Left kidney (tissue), 8 donors: ENCODE measurements at places on chromosomes 11 and 22.

DNA sequence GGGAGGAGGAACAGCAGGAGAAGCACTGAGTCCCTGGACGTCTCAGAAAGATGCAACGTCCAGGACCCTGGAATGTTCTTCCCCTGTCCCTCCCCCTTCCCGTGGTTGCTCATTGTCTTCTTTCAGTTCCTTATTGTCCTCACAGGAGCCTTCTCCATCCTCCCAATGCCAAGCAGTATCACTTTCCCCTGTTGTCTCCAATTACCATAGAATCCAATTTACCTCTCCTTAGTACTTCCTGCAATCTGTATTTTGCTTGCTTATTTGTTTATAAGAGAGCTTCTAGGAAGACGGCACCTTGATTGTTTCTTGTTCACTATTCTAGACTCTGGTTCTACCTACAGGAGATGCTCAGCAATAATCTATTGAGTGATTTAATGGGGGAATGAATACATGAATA lies 1273.7 kb downstream of the LRRC4C start:
- DNase-seq = no peak

GRCh38 chr22:22479999-22480532 lies 28.5 kb downstream of the ZNF280B start:
- DNase-seq = no peak

DNA sequence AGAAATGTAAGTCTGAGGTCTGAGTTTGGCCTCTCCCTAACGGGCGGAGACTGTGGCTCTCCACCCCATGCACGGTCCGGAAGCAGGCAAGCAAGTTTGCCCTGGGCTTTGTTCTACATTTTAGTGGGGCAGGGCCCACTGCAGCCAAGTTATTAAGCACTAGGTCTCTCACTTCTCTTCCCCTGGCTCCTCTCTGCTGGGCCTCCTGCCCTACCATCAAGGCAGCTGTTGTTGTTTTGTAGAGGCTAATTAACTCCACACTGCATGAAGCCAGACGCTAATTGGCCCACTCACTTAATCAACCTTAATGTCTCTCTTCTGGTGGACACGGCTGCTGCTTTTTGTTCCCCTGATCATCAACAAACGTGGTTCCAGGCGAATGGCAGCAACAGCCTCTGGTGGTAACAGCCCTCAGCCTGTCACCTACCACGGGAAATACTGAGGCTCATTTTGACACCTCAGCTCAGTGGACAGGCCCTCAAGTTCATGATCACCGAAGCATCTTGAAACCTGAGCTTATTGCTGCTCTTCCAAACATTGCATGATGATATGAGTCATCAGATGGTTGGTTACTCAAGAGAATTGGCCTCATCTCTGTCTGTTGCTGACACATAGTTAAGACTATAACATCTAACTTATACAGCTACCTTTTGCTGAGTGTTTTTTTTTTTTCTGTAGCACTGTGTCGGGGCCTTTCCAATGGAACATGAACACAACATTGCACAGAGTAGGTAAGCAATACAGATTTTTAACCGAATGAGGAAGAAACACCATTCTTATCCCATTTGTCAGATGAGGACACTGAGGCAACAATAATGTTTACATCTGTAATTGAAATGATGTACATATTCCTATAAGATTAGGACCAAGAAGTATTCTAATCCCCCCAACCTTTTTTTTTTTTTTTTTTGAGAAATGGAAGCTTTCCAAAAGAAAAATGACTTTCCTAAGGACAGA lies 20.8 kb upstream of the LMO2 start:
- no peak for DNase-seq

DNA sequence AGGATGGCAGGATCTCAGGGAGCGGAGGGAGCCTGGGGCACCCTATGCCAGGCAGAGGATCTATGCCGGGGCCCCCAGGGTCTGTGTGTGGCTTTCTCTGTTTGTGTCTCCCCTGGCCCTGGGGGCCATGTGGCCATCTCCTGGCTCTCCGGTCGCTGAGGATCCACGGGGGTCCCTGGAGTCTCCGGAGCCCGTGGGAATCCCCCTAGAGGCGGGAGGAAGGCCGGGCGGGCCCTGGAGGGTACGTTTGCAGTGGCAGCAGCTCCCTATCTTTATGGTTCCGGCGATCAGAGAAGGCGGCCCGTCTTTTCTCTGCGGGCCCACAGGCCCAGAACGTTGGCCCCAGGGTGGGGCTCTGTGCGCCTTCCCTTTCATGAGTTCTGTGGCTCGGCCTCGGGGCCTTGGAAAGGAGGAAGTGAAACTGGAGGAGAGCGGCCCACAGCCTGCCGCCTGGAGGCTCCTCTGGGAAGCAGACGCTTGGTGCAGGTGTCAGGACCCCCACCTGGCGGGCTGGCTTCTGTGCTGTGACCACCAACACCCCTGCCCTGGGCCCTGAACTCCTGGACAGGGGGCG lies 82.1 kb downstream of the KCNQ1 start:
- no peak for DNase-seq

DNA sequence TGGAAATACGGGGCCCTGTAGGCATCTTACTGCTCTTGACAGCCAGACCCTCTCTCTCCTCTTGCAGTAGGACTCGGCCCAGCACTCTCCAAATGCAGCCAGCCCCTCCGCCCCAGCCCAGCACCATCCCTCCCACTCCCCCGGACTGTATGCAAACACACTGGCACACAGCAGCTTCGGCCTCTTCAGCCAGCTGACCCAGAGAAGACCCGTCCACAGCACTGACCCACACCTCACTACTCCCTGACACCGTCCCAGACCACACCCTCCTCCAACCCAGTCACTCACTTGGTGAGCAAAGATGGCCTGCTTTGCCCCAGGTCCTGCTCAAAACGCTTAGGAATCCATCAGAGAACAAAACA lies 164.6 kb downstream of the IGLL1 start:
- DNase-seq = no peak

- DNase-seq = no peak
Measured at GRCh38 chr11:15216678-15217077, 102.0 kb downstream of the INSC start.

DNA sequence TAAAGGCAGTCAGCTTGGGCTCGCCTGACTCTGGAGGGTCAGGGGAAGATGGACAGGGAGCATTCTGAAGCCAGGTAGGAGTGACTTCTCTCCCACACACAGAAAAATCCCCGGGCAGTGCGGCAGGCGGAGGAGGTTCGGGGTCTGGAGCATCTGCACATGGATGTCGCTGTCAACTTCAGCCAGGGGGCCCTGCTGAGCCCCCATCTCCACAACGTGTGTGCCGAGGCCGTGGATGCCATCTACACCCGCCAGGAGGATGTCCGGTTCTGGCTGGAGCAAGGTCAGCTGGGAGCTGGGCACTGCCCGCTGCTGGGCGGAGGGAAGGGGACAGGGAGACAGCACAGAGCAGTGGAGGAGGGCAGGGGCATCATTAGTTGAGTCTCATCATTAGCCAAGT lies 13.2 kb upstream of the POU2F3 start:
- no peak for DNase-seq

DNA sequence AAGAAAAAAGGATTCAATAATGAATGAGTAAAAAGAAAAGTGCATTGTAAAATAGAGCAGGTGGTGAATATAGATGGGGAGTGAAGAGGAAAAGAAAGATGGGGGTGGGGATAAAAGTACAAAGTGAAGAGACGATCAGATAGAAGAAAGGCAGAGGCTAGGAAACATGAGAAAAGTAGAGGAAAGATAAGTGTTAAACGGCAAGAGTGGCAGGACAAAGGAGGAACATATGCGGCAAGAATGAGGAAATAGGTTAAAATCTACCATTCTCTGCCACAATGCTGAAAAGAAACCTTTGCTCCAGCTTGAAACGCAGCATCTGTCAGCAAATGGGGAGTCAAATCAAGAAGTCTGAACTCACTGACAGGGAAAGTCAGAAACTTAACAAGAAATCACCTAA lies 6.8 kb downstream of the FUT4 start:
- DNase-seq = no peak

DNA sequence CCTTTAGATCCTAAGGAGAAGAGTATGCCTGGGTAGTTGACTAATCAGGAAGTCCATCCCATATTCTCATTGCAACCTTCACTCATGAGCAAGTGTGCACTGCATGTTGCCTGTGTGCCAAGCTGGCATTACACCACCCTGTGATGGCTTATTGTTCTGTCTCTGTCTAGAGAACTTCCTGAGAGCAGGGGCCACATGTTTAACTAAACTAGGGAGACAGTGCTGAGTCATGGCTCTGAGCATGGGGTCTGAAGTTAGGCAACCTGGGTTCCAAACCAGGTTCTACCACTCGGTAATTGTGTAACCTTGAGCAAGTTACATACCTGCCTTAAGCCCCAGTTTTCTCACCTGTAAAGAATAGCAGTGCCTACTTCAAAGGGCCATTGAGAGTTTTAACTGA lies 39.6 kb downstream of the CSNK2A3 start:
- no peak for DNase-seq

DNA sequence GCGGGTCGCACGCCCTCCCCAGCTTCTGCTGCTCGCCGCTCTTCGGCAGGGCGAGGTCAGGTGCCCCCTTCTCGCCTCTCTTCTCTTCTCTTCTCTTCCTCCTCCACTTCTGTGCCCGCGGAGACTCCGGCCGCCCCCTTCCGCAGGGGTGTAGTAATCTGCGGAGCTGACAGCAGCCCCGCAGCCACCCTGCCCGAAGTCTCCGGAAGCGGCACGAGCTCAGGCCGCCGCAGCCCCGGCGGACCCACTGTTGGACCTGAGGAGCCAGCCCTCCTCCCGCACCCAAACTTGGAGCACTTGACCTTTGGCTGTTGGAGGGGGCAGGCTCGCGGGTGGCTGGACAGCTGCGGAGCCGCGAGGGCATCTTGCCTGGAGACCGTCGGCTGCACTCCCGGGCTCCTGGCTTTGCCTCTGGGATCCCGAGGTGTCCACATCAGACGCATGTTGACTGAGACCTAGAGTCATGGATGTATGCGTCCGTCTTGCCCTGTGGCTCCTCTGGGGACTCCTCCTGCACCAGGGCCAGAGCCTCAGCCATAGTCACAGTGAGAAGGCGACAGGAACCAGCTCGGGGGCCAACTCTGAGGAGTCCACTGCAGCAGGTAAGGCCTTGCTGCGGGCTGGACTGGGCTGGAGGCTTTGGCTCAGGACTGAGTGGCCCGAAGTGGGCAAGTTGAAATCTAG lies 486 bp downstream of the STIM1 start:
- no peak for DNase-seq

DNA sequence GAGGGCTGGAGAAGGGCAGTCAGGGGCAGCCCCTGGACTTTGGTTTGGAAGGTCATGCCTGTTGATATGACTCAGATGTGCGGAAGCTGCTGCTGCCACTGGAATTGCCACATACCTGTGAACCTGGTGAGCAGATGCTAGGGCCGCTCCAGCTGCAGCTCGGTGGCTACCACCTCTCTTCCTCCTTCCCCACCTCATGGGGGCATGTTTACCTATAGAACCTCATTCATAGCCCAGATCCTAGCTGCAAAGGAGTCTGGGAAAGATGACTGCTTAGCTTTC lies 17.5 kb upstream of the TSPAN18 start:
- DNase-seq = no peak

DNA sequence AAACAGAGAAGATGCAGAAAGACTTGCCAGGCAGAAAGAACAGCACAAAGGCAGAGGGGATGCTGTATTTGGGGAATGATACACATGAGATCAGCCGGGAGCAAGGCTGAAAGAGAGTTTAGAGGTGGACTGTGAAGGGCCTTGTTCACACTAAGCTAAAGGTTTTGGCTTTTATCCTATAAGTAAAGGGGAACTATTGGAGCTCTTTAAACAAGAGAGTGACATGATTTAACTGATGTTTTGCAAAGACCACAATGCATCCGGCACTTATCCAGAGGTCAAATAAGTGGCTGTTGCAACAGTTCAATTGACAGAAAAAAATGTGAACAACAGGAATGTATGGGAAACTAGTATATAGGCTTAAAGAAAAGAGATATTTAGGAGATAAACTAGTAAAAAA lies 64.7 kb upstream of the RRAS2 start:
- DNase-seq = no peak

DNA sequence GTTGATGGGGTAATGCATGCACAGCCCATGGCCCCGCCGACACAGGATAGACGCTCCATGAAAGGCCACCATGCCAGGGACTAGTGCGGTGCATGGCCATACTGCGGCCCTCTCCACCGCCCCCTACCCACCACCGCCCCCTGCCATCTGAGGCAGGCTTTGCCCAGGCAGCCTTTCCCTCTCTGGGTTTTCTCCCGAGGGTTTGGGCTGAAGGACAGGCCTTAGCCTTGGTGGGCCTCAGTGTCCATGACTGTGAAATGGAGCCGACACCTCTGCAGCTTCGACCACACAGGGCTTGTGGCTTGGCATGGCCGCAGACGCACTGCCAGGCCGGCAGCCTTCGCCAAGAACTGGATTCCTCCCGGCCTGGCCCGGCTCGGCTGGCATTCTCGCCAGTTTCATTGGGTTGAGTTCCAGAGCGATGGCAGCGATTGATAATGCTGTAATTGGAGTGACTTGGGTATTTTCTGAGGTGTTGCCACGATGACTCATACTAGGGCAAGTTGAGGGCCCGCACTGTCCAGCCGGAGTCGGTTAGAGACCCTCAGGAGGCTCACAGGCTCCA lies 111.3 kb downstream of the WNT7B start:
- no peak for DNase-seq

DNA sequence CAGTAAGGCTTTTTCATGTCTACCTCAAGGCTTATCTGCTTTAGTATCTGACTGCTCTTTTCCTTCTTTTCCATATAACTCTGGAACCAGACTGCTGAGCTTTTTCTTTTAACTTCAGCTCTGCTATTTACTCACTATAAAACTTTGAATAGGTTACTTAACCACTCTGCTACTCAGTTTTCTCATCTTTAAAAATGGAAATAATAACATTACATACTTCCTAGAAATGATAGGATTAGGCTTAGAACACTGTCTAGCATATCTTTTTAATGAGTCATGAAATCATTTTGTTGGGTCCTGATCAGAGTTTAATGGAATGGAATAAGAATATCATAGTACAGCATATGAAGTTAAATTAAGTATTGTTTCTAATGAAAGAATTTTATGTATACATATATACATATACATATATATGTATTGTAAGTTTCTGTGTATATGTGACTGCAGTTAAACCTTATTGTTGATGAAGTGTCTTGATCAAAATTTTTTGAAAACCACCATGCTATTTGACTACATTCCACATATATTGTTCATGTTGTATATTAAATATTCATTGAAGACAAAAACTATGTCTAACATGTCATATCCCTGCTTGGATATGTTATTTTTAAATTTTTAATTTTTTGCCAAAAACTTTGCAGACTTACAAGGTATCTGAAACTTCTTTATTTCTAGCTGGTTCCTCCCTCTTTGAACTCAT lies 120.2 kb downstream of the METTL15 start:
- no peak for DNase-seq

DNA sequence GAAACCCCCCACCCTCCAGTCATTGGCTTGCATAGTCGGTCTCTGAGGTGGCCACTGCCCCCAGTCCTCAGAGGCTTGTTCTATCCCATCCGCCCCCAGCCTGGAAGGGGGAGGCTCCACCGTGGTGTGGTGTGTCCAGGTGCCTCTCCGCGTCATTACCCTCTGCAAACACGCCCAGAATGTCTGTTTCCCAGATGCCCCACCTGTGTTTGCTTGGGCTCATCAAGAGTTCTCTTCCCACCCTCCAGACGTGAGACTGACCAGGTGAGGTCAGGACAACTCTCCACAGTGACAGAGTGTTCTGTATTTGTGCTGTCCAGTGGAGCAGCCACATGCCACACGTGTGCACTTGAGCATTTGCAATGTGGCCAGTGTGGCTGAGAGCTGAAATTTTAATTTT lies 24.9 kb downstream of the LRRC10B start:
- DNase-seq = no peak
